Activated T-helper 2 cell treated with anti-CD3 and anti-CD28 coated beads, Interferon-gamma antibody, Interleukin-2, Interleukin-4, amounts not matched to agents 10 μg/mL and 5 μg/mL and 100 μg/mL, durations not matched to agents 14 hours and 24 hours and 36 hours (primary cell): ENCODE measurements at places on chromosomes 4 and X. TPM values are rescaled to one million over a fixed set of nuclear protein-coding genes. Genes with fewer than 3 reads are reported as not detected.

The RHOXF2 gene
- not detected in 2 replicates for total RNA-seq

The TBC1D9 gene
- total RNA-seq: 0.07 TPM in 2 replicates

The CXCL6 gene
- total RNA-seq: not detected in 2 replicates

The GPR119 gene
- not detected in 2 replicates for total RNA-seq

GRCh38 chr4:79759793-79760192 is 313.2 kb downstream of the ANTXR2 start:
- DNase-seq: no peak
- no peaks in the 10 kb centered on the region for H3K36me3 ChIP-seq
- no peaks in the 10 kb centered on the region for H3K27me3 ChIP-seq
- H3K4me1 ChIP-seq: no peaks in the 10 kb centered on the region
- H3K27ac ChIP-seq: no peak overlapping the region

- no peak overlapping the region for H3K27ac ChIP-seq
- H3K4me3 ChIP-seq: no peak overlapping the region
- DNase-seq: no peak
These were observed 91.2 kb upstream of the C1QTNF7 start for GRCh38 chr4:15336410-15337167.
